LHCN-M2 (cell line): ENCODE measurements at places on chromosomes 4 and X. TPM values are rescaled to one million over a fixed set of nuclear protein-coding genes. Genes with fewer than 3 reads are reported as not detected.

Gene ARMCX2
- 199 and 221 TPM in 2 replicates for total RNA-seq

Gene GPR34
- not detected in 2 replicates for total RNA-seq

Gene HOPX
- 0.26 and 0.92 TPM in 2 replicates for total RNA-seq

Gene TET2
- 8.3 and 9.5 TPM in 2 replicates for total RNA-seq

Gene RPS6KA6
- total RNA-seq = 1.8 and 2.1 TPM in 2 replicates

Gene RASGEF1B
- 0.06 TPM in 1 of 2 replicates, not detected in the other for total RNA-seq

Gene PAGE2
- total RNA-seq = not detected in 2 replicates
